ENCODE measurements at places on chromosomes 5 and 9. TPM values are rescaled to one million over a fixed set of nuclear protein-coding genes. Genes with fewer than 3 reads are reported as not detected.

Gene FBXO38
- 42.5 TPM for polyA plus RNA-seq

DNA sequence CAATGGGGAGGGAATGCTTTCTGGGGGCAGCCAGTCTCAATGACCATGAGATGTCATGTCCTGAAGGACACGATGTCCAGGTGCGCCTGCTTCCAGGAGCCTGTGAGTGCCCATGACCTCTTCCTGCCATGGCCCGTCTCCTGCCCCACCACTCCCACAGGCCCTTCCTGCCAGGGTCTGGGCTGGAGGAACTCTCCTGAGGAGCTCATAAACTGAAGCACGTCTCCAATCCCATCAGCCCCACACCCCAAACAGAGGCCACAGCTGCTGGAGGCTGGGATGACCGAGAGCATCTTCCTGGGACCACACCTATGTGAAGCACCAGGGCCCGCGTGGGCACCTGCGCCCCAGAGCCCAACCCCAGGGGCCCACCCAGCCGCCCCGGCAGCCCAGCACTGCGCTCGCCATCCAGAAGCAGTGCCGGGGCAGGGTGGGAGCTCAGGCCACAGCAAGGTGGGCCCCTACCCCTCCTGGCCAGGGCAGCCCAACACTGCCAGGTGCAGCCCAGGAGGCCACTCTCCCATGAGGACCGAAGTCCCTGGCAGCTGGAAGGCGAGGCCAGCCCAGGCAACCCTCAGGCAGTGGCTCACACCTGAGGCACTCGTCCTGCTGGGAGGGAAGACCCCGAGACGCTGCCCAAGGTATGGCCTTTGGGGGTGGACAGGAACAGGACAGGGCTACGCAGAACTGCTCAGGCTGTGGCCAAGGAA lies 53.9 kb upstream of the UBAC1 start:
- DNase-seq, result no peak

- DNase-seq, result no peak
Observed at GRCh38 chr5:17897776-17898175, 263.5 kb downstream of the TAF11L14 start.

- DNase-seq, result no peak
Observed at GRCh38 chr9:129382281-129383018, 204.4 kb upstream of the IER5L start.

Gene OR1N2
- not detected for polyA plus RNA-seq

GRCh38 chr9:437574-438001 lies 222.9 kb downstream of the DOCK8 start:
- peak; percentile 15 for DNase-seq

- peak; percentile 15 for DNase-seq
Observed at GRCh38 chr5:33261305-33261704, 179.5 kb upstream of the TARS1 start.

DNA sequence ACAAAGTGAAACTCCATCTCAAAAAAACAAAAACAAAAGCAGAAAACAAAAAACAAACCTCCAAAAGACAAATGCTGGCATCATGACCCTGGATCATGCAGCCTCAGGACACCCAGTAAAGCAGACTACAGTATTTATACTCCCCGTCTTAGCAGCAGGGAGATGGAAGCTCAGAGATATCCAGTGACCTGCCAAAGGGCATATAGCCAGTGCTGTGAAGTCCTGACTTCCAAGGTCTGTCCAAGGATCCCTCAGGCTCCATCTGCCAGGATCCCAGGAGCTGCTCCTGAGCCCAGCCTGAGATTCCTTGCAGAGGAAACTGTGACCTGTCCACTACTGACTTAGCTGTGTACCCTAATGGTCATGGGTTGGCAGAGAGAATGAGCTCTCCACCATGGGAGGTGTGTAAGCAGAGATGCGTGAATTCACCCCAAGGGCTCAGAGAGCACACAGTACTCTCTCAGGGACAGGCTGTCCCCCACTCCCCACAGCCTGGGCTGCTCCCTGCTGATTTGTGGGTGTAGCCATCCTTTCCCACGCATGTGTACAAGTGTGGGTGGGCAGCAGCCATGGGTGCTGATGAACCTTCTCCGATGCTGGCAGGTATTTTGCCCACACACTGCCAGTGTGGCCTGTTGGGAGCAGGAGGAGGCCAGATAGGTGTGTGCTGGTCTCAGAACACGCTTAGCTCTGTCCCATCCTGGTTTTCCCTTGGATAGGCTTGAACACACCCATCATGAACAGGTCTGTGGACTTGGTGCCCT lies 2.1 kb upstream of the WNK2 start:
- DNase-seq, result no peak

Gene CDH12
- not detected for polyA plus RNA-seq

DNA sequence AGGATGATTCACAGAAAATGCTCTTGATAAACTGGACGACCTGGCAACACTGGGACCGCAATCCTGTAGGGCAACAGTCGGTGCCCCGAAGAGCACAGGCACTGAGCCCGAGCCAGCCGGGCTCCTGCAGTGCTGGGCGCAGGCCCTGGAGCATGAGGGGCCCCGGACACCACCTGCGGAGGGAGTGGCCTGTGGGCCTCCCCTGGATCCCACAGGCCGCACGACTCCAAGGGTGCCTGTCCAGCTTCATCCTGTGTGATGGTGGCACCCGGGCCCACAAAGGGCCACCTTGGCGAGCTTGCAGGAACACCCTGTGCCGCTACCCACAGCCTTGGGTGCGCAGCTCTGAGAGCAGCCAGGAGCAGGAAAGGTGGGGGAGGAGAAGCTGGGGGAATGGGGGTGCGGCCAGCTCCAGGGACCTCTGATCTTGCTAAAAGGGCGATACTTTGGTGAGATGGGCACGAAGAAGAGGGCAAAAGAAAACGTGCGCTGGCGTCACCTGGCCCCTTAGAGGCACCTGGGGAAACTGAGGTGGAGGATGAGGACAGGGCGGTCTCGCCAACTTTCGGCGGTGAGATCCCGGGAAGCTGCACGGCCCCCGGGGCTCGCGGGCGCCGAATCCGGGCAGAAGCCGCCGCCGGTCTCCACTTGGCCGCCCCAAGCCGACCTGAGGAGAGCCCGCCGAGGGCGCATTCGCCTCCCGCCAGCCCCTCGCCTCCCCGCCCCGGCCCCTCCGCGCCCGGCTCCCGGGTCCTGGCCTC lies 722 bp downstream of the TBC1D9B start:
- DNase-seq, result no peak

- DNase-seq, result peak; percentile 32
Observed at GRCh38 chr5:79225026-79225425, 10.9 kb upstream of the JMY start.

Gene GPR150
- polyA plus RNA-seq, result 0.24 TPM

Gene CDX1
- polyA plus RNA-seq, result 0.30 TPM

Gene LCN15
- polyA plus RNA-seq, result not detected

GRCh38 chr9:137673886-137674285 lies 55.1 kb downstream of the EHMT1 start:
- no peak for DNase-seq

- no peak for DNase-seq
Observed at GRCh38 chr5:132489871-132490483, 596 bp downstream of the IRF1 start.

DNA sequence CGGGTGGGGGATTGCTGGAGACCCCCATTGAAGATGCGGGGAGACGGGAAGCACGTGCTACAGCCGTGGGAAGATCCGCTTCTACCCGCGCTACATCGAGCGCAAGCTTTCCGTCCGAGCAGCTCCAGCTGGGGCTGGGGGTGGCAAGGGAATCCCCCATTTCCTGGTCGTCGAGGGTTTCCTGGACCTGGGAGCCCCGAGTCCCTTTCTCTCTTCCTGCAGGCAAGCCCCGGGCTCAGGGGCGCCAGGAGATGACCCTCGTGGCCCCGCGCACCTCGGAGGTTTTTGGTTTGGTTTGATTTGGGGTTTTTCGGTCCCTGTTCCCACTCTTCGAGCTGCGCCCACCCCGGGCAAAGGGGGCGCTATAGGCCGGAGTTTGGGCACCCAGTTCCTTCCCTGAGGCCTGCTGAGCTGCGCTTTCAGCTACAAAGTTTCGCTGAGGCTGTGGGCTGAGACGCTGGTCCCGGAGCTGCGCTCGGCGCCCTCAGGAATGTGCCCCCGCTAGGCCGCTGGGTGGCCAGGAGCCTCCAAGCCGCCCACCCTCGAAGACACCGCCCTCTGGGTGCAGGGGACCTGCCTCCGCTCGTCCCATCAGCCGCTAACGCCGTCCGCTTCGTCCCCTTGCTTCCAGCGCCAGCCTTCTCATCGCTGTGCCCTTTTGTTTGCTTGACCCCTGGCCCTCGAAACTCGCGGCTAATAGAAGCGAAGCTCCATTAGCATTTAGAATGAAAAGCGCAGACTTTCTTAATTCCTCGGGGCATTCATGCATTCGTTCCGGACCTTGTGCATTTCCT lies 2.9 kb downstream of the NR4A3 start:
- DNase-seq, result no peak

Gene HTR1A
- polyA plus RNA-seq, result not detected

DNA sequence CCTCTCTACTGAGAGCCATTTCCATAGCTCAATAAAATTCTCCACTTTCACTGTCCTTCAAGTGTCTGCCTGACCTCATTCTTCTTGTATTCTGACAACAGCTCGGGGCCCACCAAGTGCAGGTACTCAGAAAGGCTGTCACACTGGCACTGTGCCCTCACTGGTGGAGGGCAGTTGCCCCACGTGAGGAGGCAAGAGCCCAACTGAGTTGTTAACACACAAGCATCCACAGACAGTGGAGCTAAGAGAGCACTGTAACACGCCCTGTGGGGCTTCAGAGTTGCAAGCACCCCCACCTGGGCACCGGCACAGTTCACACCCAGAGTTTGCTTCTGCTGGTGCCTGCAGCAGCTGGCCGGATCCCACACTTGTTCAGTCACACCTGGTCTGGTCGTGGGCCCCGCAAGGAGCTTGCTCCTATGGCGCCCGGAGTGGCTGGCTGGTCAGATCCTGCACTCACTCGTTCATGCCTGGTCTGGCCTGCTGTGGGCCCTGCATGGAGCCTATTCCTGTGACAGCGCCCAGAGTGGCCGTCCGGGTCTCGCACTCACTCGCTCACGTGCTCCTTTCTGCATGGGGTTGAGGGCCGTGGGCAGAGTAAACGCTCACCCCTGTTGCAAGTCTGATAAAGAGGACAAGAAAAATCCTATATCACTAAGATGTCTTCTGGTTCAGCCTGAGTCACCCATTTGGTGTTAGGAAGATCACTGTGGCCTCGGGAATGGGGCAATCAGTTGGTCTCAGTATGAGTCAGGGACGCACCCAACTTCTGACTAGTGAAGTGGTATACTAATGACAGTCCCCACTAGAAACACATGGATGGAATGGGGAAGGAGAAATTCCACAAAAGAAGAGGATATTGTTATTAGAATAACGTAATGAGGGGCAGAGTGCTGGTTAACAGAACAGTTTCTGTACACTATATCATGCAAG lies 87.0 kb upstream of the CCNH start:
- DNase-seq, result no peak

GRCh38 chr5:151082282-151082902 lies 1.6 kb upstream of the TNIP1 start:
- DNase-seq, result no peak

- no peak for DNase-seq
Observed at GRCh38 chr5:11905206-11905605, 960 bp upstream of the CTNND2 start.

DNA sequence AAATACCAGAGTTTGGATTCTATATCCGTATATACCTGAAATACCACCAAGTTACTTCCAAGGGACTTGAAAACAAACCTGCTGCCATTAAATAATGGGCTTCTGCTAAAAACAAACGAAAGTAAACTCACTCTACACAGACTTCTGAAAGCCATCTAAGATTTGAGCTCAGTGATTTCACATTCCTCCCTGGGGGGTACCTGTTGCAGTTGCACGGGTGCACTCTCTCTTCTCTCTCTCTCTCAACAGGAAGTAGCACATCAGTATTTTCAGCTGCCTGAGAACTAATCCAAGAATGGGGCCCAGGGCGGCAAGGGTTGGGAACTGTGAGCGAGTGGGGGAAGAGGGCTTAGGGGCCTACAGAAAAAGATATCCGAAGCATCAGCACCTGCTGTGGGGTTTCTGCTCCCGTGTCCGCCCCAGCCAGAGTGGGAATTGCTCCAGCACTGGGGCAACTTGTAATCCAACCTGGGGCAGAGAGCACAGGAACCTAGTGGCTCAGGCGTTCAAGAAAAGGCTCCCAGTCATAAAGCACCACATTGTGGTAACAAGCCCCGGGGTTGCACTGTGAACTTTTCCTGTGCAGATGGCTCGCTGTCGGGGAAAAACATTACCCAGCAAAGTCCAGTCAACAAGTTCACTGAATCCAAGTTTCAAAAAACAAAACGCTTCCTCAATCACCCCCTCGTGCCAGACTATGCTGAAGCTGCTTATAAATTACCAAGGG lies 99.8 kb downstream of the EFNA5 start:
- no peak for DNase-seq

GRCh38 chr5:165086465-165086864 lies 1581.0 kb downstream of the MAT2B start:
- no peak for DNase-seq

Gene CMBL
- polyA plus RNA-seq, result 37.2 TPM

- DNase-seq, result no peak
Observed at GRCh38 chr9:123616707-123617106, 260.7 kb downstream of the CRB2 start.

DNA sequence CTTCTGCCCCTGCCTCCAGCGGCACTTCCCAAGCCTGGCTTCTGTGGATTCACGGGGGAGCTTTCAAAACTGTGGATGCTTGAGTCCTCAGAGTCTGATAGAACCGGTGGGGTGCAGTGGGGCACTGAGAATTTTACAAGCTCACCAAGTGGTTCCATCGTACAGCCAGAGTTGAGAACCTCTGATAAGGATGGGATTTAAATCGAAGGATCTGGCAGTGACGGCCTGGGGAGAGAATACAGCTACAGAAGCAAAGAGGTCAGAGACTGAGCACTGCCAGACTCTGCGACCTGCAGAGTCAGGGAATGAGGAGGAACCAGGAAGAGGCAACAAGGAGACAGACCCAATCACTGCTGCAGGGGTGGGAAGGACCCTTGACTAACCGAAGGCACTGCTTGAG lies 124.6 kb upstream of the BOD1 start:
- no peak for DNase-seq

GRCh38 chr5:158811350-158811749 lies 288.4 kb downstream of the EBF1 start:
- DNase-seq, result no peak

- no peak for DNase-seq
Observed at GRCh38 chr5:167355346-167355745, 936.1 kb upstream of the WWC1 start.

Gene OR1Q1
- 0.14 TPM for polyA plus RNA-seq

DNA sequence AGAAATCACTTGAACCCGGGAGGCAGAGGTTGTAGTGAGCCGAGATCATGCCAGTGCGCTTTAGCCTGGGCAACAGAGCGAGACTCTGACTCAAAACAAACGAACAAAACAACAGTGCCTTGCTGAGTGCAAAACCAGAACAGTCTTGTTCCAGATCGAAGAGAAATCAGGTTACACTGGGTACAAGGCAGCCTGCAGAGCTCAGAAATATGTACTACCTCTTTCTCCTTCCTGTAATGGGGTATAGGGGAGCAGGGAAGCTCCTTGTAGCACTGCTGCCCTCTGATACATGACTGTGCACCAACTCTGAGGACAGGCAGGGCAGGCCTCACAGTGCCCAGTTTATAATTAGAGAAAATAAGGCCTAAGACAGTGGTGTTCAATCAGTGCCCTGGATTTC lies 24.7 kb downstream of the TBC1D2 start:
- no peak for DNase-seq

GRCh38 chr9:70537084-70537483 lies 122.6 kb upstream of the KLF9 start:
- no peak for DNase-seq

- no peak for DNase-seq
Observed at GRCh38 chr5:142080248-142080647, 28.3 kb upstream of the NDFIP1 start.

Gene GCNT4
- polyA plus RNA-seq, result 0.69 TPM

- DNase-seq, result no peak
Observed at GRCh38 chr5:152601806-152602732, 197.0 kb upstream of the NMUR2 start.

Data from AG04450 (cell line).